CD4-positive, alpha-beta T cell treated with Interleukin-17A for 1 hour (primary cell): ENCODE measurements at places on chromosomes 1 and 21.
A peak's percentile ranks its signal among the peaks of the same experiment; 100 is the strongest.

GRCh38 chr21:44817506-44817880, 369 bp downstream of the SUMO3 start:
- DNase-seq: peak; percentile 93

- no peak for DNase-seq
These were observed 126.2 kb upstream of the DAB1 start for GRCh38 chr1:57550092-57550491.

DNA sequence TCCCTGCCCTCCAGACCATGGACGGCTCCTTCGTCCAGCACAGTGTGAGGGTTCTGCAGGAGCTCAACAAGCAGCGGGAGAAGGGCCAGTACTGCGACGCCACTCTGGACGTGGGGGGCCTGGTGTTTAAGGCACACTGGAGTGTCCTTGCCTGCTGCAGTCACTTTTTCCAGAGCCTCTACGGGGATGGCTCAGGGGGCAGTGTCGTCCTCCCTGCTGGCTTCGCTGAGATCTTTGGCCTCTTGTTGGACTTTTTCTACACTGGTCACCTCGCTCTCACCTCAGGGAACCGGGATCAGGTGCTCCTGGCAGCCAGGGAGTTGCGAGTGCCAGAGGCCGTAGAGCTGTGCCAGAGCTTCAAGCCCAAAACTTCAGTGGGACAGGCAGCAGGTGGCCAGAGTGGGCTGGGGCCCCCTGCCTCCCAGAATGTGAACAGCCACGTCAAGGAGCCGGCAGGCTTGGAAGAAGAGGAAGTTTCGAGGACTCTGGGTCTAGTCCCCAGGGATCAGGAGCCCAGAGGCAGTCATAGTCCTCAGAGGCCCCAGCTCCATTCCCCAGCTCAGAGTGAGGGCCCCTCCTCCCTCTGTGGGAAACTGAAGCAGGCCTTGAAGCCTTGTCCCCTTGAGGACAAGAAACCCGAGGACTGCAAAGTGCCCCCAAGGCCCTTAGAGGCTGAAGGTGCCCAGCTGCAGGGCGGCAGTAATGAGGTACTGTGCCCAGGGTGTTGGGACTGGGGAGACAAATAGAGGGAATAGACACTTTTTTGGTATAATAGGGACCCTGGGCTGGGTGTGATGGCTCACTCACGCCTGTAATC, 1.0 kb downstream of the ZBTB48 start:
- DNase-seq: no peak

- no peak for DNase-seq
These were observed 58.6 kb downstream of the GIPC2 start for GRCh38 chr1:78104322-78104721.
